Fibroblast of mammary gland (primary cell): ENCODE measurements at places on chromosomes 6 and 20.

- no peak for DNase-seq
These were observed 54.4 kb downstream of the PERP start for GRCh38 chr6:138052783-138053182.

DNA sequence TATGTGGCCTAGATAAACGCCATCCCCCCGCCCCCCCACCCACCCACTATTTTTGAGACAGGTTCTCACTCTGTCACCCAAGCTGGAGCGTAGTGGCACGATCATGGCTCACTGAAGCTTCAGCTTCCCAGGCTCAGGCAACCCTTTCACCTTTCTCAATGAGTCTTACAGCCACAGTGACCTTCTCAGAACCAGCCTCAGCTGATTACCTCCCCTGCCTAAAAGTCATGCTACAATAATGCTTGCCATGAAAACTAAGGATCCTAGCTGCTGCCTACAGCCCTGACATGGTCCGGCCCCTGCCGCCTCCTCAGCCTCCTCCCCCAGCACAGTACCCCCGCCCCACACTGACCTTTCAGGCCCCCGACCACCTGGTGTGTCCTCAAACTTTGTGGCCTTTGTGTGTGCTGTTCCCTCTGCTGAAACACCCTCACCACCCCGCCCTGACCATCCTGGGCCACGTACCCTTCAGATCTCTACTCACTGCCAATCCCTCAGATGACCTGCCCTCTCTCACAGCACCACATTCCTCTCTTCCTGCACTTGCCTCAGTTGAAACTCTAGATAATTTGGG is 31.3 kb downstream of the PNPLA1 start:
- DNase-seq: no peak

DNA sequence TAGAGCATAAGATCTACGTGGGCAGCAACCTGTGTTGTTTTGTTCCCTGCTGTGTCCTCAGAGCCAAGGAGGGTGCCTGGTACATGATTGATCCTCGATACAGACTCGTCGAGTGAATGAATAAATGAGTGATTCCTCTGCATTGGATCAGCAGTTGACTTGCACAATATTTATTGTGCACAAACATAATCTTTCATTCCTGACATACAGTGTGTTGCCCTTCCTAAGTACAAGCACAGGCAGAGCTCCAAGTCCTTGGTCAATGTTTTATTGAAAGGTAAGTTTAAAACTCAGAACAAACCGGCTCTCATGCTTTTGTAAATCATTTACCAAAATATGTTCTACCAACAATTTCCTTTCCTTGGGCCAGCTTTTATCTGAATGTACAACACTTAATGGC is 57.4 kb downstream of the STMND1 start:
- DNase-seq: no peak

- no peak for DNase-seq
These were observed 225.7 kb downstream of the HAO1 start for GRCh38 chr20:7714549-7714948.

DNA sequence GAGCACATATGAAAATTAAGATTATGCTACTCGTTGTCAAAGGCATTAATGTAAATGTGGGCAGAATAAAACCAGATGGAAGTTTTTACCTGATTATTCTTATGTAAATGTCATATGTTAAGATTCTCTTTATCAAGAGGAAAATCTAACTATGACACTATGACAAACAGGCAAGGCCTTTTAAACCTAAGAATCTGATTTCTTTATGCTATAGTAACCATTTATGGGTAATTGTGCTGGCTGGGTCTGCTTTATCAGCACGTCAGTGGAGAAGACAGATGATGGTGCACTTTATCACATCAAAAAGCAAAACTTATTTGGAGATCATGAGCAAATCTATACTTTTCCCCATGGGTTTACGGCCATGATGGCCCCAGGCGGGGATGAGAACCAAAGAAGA is 412.0 kb upstream of the NOX3 start:
- no peak for DNase-seq

DNA sequence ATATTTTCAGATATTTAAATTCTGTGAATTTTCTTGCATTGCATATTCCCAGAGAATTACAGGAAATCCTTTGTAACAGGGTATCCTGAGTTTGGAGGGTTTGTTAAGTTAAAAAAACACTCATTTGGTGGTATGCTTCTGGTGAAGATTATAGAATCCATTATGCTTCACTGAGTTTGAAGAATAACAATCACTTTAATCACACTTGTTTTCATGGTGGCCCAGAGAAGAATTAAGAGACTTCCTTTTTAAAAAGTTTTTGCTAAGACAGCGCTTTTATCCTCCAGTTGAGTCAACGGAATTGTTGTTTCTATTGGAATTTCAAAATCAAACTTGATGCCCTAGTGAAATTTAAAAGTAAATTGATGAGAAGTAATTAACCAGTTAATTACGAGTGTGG is 17.4 kb downstream of the PLEKHG1 start:
- no peak for DNase-seq

DNA sequence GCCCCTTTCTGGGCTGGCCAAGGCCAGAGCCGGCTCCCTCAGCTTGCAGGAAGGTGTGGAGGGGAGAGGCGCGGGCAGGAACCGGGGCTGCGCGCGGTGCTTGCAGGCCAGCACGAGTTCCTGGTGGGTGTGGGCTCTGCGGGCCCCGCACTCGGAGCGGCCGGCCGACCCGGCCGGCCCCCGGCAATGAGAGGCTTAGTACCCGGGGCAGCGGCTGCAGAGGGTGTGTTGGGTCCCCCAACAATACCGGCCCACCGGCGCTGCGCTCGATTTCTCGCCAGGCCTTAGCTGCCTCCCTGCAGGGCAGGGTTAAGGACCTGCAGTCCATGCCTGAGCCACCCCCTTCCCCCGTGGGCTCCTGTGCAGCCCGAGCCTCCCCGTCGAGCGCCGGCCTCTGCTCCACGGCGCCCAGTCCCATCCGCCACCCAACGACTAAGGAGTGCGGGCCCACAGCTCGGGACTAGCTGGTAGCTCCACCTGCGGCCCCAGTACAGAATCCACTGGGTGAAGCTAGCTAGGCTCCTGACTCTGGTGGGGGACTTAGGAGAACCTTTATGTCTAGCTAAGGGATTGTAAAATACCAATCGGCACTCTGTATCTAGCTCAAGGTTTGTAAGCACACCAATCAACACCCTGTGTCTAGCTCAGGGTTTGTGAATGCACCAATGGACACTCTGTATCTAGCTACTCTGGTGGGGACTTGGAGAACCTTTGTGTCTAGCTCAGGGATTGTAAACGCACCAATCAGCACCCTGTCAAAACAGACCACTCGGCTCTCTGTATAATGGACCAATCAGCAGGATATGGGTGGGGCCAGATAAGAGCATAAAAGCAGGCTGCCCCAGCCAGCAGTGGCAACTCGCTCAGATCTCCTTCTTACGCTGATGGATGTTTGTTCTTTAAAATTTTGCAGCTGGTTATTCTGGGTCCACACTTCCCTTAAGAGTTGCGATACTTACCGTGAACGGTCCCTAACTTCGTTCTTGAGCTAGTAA is 167.4 kb upstream of the RREB1 start:
- no peak for DNase-seq

DNA sequence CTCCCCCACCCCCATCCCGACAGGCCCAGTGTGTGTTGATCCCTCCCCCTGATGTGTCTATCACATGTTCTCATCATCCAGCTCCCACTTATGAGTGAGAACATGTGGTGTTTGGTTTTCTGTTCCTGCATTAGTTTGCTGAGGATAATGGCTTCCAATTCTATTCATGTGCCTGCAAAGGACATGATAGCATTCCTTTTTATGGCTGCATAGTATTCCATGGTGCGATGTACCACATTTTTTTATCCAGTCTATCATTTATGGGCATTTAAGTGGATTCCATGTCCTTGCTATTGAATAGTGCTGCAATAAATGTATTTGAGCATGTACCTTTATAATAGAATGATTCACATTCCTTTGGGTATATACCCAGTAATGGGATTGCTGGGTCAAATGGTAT is 66.6 kb upstream of the NXT1 start:
- no peak for DNase-seq

GRCh38 chr6:170287371-170287876 is 3.5 kb downstream of the DLL1 start:
- DNase-seq: no peak

DNA sequence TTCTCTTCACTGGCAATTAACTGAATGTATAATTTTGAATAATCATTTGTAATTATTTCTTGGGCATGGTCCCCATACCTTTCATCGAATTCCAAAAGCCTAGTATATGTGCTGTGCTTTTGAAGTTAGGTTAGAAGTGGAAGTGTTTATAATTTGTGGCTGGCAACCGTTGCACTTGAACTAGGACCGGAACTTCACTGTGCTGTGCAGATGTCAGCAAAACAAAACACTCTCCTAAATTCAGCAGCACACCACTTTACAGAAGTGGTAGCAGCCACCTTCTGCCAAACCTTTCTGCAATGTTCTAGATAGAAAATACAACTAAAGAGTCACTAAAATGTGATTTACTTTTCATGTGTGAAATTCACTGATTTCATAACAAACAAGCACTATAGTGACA is 111.9 kb downstream of the FAM83B start:
- DNase-seq: no peak

DNA sequence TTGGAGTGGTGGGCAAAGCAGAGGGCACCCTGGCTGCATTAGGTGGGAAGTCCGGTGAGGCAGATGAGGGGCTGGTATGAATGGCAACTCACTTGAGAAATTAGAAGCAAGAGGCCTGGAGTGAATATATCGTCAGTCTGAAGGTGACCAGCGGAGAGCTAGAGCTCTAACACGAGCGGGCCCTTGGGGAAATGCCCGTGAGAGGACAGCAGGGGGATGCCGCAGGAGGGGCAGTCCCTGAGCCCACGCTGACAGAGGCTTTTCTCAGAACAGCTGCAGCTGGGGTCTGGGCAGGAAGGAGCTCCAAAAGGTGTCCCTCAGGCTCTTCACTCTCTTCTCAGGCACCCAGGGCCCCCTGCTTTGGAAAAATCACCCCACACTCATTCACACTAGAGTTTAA is 32.0 kb upstream of the CD93 start:
- DNase-seq: no peak

GRCh38 chr6:15020119-15020770 is 225.6 kb upstream of the JARID2 start:
- no peak for DNase-seq

DNA sequence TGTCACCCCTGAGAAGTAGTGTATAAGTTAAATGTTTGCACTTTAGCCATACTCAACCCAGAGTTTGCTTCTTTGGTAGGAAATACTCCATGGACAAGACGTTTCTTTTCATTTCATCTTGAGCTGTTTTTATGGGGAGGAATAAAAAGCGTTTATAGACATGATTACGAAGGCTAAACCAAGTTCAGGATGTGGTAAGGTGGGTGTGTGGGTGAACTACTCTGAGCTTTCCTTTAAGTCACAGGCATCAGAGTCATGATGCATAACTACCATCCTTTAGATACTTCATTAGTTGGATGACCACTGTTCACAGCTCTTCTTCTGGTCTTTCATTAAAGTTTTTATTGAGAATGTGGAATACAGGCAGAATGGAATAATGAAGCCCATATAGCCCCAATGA is 48.9 kb downstream of the EBF4 start:
- DNase-seq: no peak

DNA sequence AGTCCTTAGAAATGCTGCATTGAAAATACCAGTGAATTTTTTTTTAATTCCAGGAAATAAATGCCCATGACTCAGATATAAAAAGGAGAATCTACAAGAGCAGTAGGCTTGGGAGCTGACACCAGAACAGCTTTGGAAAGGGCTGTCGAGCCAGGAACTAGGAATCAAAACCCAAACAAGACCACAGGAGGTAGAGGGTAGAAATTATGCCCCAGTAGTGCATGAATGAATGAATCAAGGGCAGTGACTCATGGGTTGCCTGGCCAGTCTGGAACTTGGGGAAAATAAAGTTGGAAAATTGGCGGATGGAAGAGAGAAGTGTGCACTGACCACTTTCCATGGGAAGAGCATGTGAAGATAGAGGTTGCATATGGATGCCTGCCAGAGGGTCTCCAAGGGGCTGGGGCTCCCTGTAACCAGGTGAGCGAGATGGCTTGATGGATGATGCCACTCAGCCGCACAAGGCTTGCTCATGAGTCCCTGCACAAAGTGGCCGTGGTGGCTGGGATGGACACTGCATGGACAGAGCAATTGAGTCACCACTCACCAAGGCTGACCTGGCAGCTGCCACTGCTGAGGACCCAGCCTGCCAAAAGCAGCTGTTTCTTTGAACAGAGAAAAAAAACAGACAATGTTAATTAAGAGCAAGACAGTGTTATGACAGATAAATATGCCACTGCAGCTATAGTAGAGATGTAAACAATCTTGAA is 15.2 kb upstream of the MCCD1 start:
- no peak for DNase-seq

DNA sequence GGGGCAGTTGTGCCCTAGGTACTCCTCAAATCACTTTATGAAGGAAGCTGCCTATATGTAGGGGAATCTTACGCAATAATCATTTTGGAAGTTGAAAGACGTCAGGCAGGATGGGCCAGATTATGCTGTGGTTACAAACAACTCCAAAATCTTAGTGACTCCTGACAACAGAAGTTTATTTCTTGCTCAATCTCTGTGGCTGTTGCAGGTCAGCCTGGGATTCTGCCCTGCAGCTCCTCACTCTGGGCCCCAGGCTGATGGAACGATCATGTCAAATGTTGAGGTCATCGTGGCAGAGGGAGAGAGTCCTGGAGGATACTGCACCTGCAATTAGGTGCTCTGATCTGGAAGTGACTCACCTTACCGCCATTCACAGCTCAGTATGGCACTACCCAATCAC is 88.4 kb downstream of the ZDHHC14 start:
- peak; percentile 14 for DNase-seq

DNA sequence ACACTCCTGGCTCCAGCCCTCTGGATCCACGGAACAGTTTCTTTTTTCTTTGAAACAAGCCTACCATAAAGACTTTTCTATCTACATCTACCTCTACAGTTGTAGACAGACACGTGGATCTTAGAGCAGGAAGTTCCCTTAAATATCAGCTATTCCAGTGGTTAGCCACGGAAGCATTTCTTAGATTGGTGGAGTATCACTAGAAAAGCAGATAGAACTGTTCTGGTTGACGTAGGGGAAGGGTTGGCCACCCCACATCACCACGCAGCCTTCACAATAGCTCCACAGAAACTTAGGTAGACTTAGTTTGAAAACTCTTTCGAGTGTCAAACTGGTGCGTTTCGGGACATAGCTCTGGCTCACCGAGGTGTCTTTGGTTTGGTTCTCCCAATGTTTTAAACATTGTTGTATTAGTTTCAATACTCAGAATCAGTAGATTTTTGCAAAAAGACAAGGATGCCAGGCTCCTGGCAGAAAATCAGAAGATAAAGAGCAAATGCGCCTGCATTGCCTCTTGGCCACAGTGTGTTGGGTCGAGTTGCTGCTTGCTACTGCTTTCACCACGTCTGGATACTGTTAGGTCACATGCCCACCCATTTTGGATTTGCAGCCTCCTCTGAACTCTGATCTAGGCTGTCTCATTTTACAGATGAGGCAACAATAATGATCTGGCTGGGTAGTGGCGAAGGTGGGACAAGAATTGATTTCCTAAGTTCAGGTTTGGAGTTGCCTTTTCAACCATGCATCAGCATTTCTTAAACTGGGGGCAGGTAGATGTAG is 71.5 kb upstream of the DTNBP1 start:
- no peak for DNase-seq

GRCh38 chr20:19012676-19013075 is 199.1 kb downstream of the SCP2D1 start:
- DNase-seq: peak; percentile 30
